ENCODE measurements at places on chromosomes 11 and 22.

- DNase-seq = peak; percentile 58
Observed at GRCh38 chr11:28697920-28698827, 590.0 kb downstream of the METTL15 start.

DNA sequence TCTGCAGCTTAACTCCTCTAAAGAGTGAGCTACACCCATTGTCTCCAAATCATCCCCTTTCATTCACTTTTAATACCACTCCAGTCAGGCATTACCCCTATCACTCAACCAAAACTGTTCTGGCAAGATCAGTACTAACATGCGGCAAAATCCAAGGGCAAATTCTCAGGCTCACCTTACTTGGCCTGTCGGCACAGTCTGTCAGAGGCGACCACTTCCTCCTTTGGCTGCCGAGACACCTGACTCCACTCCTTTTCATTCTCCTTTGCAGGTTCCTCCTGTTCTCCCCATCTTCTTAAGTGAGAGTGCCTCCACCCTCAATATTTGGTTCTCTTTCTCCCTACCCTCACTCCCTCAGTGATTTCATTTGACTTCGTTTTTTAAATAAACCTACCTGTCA lies 4.2 kb downstream of the C11orf91 start:
- DNase-seq = no peak

DNA sequence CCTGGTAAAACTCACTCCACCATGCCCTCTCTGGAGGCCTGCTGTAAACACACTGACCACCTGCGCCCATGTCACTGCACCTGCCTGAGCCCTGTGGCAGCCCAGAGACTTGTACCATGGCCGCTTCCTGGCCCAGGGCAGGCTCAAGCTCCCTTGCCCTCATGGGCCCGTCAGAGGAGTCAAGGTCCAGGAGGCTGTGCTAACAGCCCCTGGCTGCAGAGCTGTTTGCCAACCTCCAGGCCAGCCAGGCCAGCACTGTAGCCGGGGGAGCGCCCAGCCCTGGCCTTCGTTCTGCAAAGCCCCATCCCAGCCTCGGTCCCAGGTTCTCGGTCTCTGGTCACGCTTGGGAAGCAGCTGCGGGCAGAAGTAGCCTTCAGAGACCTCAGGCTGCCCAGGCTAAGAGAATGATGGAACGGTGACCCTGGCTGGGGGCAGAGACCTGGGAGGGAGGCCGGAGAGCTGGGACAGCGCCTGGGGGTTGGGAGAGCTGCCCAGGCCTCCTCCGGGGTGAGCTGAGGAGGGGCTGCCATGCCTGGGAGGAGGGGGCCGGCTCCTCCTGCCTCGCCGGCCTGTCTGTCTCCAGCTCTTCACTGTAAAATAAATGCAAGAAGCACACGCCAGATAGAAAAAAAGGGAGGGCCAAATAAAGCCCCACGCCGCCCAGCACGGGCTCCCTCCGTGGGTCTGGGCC lies 11.9 kb upstream of the TCF20 start:
- DNase-seq = no peak

- no peak for DNase-seq
Observed at GRCh38 chr11:122309262-122309925, 193.4 kb upstream of the BLID start.

GRCh38 chr11:92482492-92483060 lies 258.0 kb downstream of the FAT3 start:
- DNase-seq = no peak

DNA sequence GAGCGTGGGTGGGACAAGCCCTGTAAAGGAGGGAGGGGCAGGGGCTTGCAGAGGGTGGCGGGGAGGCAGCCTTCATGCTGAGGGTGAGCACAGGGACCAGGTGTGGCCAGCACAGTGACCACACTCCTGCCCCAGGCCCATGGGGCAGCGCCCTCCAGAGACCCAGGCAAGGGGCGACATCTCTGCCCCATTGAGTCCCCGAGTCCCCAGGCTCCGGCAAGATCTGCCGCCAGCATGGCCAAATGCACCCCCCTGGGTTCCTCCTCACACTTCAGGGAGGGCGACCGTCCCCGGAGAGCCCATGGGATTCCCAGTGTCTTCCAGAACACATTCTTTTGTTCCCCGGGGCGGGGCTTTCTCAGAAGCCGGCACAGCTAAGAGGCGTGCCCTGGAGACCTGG lies 362.5 kb downstream of the TBC1D22A start:
- no peak for DNase-seq

GRCh38 chr11:102186551-102187191 lies 76.4 kb downstream of the YAP1 start:
- DNase-seq = no peak

DNA sequence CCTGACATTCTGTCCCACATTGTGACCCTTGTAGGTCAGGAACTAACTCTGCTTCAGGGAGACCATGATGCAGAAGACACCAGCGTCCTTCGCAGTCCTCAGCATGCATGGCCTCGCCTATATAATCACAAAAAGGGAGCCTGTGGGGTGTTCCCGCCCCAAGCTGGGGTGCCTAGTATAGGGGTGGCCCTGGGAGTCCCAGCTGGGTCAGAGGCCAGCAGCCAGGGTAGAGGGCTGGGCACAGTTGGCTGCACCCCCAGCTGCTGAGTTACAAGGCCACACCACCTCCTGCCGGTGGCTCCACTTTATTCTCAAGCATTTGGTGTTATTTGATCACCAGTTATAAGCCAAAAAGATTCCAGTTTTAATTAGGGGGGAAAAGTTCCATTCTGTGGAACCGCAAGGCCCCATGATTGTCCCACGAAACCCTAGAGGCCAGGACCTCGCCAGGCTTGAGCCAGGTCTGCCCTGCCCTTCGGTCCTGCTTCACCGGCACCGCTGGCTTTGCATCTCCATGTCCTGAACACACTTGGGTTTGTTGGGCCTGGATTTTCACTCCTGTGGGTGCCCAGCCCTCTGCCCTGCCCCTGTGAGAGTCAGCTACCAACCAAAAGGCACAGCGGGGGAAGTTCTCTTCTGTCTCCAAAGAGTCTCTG lies 15.0 kb upstream of the GNB1L start:
- no peak for DNase-seq

DNA sequence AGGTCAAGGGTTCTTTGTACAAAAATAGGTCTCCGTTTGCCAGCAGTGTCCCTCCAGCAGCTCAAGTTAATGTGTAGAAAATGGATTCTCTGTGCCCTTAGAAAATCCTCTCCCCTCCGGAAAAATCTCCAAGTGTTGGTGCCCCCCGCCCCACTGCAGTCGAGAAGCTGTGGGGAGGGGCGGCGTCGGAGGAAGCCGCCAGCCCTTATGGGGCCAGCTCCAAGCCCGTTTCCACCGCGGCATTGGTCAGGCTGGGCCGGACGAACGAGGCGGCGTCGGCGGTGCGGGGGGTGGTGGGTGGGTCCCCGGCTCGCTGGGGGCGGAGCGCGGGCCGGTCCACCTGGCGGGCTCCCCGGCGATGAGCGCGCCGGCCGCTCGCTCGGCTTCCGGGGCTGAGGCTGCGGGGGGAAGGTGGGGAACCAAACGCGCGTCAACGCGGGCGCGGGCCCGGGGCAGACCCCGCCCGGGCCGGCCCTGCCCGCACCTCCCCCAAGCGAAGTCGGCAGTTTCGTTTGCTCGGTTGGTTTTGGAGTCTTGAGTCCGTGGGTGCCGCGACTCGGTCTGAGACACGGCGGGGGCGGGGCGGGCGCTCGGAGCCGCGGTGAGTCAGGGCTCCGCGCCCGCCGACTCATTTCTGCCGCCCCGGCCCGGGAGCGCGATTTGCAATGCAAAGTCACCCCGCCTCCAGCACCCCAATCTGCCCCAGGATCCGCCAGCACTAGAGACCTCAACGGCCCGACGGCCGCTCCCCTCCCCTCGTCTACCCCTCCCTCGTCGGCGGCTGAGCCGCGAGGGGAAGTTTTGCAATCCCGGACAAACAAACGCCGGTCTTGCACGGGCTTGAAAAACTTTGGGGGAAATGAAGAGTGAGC lies 1.4 kb downstream of the ASCL2 start:
- peak; percentile 37 for DNase-seq

DNA sequence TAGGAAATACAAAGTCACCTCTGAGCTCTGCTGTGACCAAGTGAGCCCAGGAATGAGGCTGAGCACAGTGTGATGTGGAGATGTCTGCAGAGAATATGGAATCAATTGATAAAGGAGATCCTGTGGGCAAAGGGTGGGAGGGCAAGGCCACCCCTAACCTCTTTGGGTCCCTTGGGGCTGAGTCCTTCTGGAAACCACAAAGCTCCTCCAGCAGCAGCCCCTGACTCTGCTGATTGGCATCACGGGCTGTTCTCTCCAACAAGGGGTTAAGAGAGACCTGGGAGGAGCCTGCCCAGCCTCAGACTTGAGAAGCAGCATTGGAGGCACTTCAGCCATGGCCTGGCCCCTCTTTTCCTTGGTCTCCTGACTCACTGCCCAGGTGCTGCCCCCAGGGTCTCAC lies 49.7 kb downstream of the GGTLC2 start:
- DNase-seq = no peak

GRCh38 chr11:31484497-31484896 lies 24.9 kb downstream of the IMMP1L start:
- no peak for DNase-seq

GRCh38 chr11:32874132-32874531 lies 18.5 kb upstream of the QSER1 start:
- DNase-seq = no peak

- no peak for DNase-seq
Observed at GRCh38 chr11:12902791-12903486, 106.2 kb upstream of the RASSF10 start.

- no peak for DNase-seq
Observed at GRCh38 chr11:81036168-81036870, 1595.5 kb upstream of the TENM4 start.

DNA sequence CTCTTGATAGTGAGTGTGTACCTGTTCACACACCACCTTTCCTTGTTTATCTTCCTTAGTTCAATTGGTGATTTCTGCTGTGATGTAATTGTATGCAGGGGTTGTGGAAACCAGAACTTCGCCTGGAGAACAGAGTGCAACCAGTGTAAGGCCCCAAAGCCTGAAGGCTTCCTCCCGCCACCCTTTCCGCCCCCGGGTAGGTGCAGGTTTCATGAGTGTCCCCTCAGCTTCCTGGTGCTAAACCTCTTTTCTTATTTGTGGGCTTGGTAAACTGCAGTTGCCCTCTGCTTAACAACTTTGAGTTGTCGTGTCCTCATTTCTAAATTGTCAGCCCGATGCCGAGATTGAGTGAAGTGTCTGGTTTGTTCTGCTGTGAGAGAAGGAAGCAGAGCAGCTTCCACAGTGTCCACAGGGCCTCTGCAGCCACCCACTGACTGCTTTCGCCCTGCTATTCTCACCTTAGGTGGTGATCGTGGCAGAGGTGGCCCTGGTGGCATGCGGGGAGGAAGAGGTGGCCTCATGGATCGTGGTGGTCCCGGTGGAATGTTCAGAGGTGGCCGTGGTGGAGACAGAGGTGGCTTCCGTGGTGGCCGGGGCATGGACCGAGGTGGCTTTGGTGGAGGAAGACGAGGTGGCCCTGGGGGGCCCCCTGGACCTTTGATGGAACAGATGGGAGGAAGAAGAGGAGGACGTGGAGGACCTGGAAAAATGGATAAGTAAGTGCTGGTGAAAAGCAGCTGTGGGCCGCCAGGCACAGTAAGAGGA lies 7.1 kb upstream of the GAS2L1 start:
- DNase-seq = no peak

DNA sequence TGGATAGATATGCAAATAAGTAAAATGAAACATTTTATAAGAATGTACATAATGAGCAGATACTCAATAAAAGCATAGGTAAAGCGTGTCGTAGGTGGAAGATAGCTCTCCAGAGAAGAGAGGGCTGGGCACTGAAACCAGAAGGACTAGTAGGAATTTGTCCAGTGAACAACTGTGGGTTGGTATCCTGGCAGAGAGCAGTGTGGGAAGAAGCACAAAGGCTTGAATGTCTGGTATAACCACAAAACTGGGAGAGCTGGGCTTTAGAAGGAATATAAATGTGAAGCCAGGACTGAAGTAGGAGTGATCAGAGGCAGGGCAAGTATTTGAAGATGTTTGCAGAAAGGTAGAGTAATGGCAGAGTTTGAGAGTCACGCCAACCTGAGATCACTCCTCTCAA lies 33.1 kb upstream of the CARD16 start:
- DNase-seq = no peak

DNA sequence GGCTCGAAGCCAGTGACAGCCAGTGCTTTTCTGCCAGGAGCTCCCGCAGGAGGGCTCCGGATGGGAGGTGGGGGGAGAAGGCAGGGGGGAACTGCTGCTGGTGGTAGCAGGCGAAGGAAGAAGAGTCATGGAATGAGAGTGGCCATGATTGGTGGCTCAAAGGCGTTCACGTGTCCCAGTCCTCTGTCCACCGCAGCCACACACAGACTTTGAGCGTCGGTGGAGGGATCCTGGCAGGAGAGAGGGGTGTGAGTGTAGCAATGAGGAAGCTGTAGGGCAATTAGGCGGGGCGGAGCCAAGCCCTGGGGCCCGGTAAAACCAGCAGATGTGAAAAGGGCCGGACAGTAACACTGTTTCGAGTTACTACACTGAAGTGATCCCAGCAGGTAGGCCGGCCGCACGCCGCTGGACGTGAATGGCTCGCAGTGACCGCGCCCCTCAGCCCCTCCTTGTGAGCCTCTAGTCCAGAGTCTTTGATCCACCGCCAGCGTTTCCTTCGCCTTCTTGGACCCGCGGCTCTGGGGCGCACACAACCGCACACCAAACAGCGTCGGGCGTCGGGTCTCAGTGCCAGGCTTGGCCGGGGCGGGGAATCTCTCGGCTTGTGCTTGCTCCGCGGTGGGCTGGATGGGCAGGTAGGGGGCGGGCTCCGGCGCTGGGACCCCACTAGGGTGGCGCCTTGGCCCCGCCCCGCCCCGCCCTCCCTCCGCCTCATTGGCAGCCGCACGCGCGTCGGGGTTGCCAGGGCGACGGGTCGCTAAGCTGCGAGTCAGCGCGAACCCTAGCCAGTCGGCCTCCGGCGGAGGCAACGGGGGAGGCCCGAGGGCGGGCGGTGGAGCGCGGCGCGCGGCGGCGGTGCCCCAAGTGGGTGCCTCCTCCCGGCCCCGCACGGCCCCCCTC lies at the start of gene LRRC10B:
Gene LRRC10B (plus strand): TSS at position 788 of the 900 bp plus-strand sequence. CDS start 250 bp downstream, outside the sequence.
- DNase-seq = no peak

- no peak for DNase-seq
Observed at GRCh38 chr22:25331050-25331449, 111.6 kb downstream of the CRYBB2 start.

All from ACHN (cell line).